ENCODE measurements at places on chromosomes 2 and 18. TPM values are rescaled to one million over a fixed set of nuclear protein-coding genes. Genes with fewer than 3 reads are reported as not detected.

COL6A3 gene
- total RNA-seq, result 29.8 TPM

ACKR3 gene
- total RNA-seq, result 26.0 TPM

DTNA gene
- 0.81 TPM for total RNA-seq

SULT6B1 gene
- total RNA-seq, result not detected

FZD7 gene
- 0.16 TPM for total RNA-seq

CD207 gene
- total RNA-seq, result 0.16 TPM
